Hepatocyte (in vitro differentiated cells): ENCODE measurements at places on chromosomes 12 and 14. TPM values are rescaled to one million over a fixed set of nuclear protein-coding genes. Genes with fewer than 3 reads are reported as not detected.

The CFAP54 gene
- polyA plus RNA-seq, result 0.30 and 0.64 TPM in 2 replicates

The NELL2 gene
- 6.5 and 7.4 TPM in 2 replicates for polyA plus RNA-seq

The MTHFD1 gene
- polyA plus RNA-seq, result 24.4 and 31.9 TPM in 2 replicates

The MFAP5 gene
- polyA plus RNA-seq, result 0.15 and 1.0 TPM in 2 replicates

The C12orf50 gene
- polyA plus RNA-seq, result not detected in 2 replicates

The KCNC2 gene
- polyA plus RNA-seq, result not detected in 2 replicates

The DIP2B gene
- 10.5 and 14.7 TPM in 2 replicates for polyA plus RNA-seq

The MAP1LC3B2 gene
- 3.3 and 5.3 TPM in 2 replicates for polyA plus RNA-seq

The GALNT6 gene
- 30.7 and 33.3 TPM in 2 replicates for polyA plus RNA-seq

The OAS2 gene
- polyA plus RNA-seq, result not detected in 2 replicates

The FAM181A gene
- polyA plus RNA-seq, result 0.90 TPM in 1 of 2 replicates, not detected in the other

The KRT79 gene
- polyA plus RNA-seq, result 0.44 TPM in 1 of 2 replicates, not detected in the other

The HSPB8 gene
- 39.7 and 45.4 TPM in 2 replicates for polyA plus RNA-seq

The FAM90A1 gene
- 0.09 TPM in 1 of 2 replicates, not detected in the other for polyA plus RNA-seq

The SLC6A12 gene
- 3.9 and 6.1 TPM in 2 replicates for polyA plus RNA-seq

The GPX2 gene
- 75.5 and 115 TPM in 2 replicates for polyA plus RNA-seq

The HPD gene
- 9.2 and 20.9 TPM in 2 replicates for polyA plus RNA-seq

The PAX9 gene
- polyA plus RNA-seq, result 0.24 and 0.36 TPM in 2 replicates

GRCh38 chr12:6768990-6769389 is 2.8 kb downstream of the PTMS start:
- peak; percentile 72 for DNase-seq

GRCh38 chr12:129064209-129064855 is 211.1 kb downstream of the GLT1D1 start:
- no peak for DNase-seq

GRCh38 chr12:52805739-52806138 is 8.2 kb downstream of the KRT4 start:
- no peak for DNase-seq

- no peak for DNase-seq
These were observed 23.2 kb downstream of the AMDHD1 start for GRCh38 chr12:95966287-95966870.

GRCh38 chr12:63238892-63239291 is 87.9 kb upstream of the AVPR1A start:
- no peak for DNase-seq

DNA sequence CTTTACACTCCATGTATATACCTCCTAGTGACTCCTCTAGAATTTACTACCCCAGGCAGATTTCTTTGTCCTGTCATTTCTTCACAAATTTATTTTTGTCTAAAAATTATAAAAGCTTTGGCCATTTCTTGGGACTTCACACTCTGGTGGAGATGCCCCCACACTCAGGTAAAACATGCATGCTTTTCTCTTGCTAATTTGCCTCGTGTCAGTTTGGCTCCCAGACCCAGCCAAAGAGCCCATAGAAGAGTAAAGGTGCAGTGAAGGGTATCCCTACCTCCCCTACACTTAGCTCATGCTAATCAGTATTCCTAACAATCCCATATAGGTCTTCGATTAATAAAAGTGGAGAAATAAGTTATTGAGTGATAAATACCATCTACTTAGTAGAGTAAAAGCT is 256.5 kb upstream of the KRR1 start:
- DNase-seq, result no peak

GRCh38 chr14:65620195-65620594 is 207.7 kb downstream of the FUT8 start:
- DNase-seq, result no peak

- no peak for DNase-seq
These were observed 152.2 kb downstream of the CCER1 start for GRCh38 chr12:90802727-90803126.

DNA sequence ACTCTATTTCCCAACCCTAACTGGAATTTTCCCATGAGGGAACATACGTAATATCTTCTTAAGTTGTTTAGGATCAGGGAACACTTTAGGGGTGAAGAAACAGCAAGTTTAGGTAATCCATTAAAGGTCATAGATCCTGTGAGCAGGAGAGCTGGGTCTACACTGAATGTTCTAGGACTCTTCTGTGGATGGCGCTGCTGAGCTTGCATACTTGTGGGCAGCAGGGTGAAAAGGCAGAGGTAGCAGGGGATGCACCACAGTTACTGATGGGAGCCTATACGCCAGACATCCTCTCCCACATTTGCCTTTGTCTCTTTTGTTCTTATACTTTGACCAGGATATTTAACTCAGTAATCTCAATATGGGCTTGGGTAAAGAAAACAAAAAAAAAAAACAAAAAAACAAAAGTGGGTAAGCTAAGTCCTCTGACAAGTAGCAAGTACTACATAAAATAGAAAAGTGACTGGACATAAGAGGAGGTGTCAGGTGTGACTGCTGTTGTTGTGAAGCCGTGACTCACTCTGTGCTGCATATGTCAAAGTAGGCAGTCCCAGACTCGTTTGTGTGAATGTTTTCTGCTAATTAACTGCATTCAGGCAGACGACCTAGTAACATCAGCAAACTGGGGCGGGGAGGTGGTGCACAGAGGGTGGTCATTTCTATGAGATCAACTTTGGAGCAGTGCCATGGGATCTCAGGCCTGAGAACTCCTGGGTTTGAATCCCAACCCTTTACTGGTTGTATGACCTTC is 31.6 kb downstream of the NEUROD4 start:
- DNase-seq, result no peak

GRCh38 chr12:69821456-69822159 is 3.4 kb upstream of the MYRFL start:
- no peak for DNase-seq

DNA sequence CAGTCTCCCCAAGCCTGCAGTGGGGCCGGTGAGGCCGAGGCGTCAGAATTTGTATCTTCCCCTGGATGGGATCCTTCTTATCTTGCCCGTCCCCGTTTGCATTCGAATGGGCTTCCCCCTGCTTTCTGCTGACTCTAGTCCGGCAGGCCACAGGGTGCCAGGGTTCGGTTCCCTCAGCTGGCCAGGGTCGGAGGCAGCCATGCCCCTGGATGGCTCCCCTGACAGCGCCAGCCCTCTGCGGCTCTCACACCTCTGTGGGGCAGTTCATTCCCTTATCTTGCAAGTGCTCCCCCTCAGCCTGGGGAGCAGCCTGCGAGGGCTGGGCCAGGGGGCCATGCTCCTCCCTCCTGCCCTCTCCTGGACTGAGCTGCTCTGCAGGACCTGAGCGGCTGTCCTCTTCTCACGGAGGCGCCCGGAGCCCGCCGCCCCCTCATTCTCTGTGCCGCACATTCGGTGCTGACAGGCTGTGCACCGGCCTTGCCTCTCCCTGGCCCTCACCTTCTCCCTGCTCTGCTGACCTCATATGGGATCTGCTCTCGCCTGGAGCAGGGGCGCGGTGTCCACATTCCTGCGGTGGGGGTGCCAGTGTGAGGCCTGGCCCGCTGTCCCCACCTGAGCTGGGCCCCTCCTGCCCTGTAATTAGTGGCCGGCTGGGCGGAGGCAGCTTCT is 32.8 kb downstream of the KIF26A start:
- DNase-seq, result peak; percentile 84

GRCh38 chr14:31876741-31877140 is 200.4 kb upstream of the ARHGAP5 start:
- no peak for DNase-seq

DNA sequence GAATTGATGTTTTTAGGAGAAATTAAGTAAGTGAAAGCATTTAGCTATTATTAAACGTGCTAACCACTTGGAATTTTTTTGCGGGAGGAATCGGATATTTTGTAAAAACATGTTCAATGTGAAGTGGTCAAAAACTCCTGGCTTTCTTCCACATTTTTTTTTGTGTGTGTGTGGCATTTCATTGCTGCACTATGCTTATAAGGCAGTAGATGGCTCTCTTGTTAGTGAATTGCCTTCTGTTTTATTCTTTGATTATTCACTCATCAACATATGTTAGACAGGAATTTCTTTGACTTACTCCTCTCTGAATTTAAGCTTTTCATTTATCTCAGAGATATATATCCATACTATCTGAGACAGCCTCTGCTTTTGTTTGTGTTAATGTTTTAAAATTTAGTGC is 71.3 kb downstream of the DERA start:
- peak; percentile 28 for DNase-seq

GRCh38 chr12:68431786-68432185 is 99.6 kb upstream of the MDM1 start:
- no peak for DNase-seq

- DNase-seq, result no peak
These were observed 67.4 kb upstream of the POC1B start for GRCh38 chr12:89593233-89593632.

- no peak for DNase-seq
These were observed 6.0 kb upstream of the TEX52 start for GRCh38 chr12:2862876-2863275.

- DNase-seq, result no peak
These were observed 263.4 kb upstream of the PLEKHG7 start for GRCh38 chr12:92439420-92439805.

- no peak for DNase-seq
These were observed 4.6 kb upstream of the KRT2 start for GRCh38 chr12:52656616-52657015.

- no peak for DNase-seq
These were observed 155.7 kb upstream of the LRIG3 start for GRCh38 chr12:59075968-59076490.

GRCh38 chr14:100058777-100059437 is 6.3 kb upstream of the EVL start:
- no peak for DNase-seq

- DNase-seq, result no peak
These were observed 14.0 kb downstream of the RTRAF start for GRCh38 chr14:52003324-52003723.

DNA sequence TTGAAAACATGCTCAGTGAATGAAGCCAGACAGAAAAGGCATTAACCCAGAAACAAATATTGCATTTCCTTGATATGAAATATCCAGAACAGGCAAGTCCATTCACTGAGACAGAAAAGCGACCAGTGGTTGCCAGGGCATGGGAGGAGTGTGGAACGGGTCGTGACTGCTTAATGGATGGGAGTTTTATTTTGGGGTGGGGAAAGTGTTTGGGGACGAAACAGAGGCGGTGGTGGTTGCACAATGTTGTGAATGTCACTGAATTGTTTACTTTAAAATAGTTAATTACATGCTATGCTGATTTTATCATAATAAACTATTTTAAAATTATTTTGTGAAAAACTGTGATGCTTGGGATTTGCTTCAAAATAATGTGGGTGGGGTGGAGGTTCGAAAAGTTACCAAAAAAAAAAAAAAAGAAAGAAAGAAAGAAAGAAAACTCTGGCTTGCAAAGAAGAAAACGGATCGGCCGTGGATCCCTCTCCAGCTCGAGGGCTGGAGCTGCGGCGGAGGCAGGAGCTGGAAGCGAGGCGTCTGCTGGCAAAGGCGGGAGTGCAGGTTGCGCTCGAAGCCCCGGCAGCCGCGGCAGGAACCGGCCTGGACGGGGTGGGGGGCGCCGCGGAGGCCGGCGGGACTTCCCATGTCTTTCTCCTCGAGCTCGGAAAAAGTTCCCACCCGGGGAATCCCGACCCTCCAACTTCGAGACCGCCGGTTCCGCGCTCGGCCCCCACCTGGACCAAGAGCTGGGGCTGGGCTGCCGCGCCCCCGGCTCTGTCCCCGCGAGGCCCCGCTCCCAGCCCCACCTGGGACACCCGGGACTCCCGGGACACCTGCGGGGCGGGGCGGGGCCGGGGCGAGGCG is 524 bp upstream of the P2RX2 start:
- DNase-seq, result no peak

DNA sequence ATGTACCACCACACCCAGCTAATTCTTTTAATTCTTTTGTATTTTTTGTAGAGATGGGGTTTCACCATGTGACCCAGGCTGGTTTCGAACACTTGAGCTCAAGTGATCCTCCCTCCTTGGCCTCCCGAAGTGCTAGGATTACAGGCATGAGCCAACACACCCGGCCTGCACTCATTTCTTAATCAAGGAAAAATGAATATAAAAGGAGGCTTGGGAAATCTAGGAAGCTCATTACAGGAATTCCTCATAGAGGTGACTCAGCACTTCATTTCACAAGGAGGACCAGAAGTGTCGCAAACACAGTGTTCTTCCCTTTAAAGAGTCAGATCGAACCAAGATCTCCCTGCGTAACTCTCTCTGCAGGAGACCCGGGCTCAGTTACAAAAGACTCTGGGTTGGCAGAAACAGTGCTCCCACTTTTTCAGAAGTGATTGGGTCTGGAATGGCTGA is 30.3 kb downstream of the NFKBIA start:
- DNase-seq, result peak; percentile 77

- DNase-seq, result no peak
These were observed 1.4 kb downstream of the RIN3 start for GRCh38 chr14:92514844-92515514.

DNA sequence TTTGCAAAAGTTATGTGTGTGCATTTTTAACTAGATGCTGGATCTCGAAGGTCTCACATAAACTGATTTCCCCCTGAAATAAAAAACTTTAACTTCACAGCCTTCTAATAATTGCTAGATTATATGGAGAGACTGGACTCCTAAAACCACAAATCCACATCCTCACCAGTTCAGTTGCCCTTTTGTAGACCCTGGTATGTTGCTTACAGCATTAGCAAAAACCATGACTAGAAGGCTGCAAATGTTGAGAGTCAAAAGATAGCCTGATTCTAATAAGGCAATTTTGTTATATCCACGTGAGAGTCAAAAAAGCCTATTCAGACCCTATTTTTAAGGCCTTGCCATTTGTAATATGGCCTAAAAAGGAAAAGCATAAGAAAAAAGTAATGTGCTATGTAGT is 37.4 kb downstream of the RASSF8 start:
- DNase-seq, result no peak
